ENCODE measurements at places on chromosomes 12 and 14.

DNA sequence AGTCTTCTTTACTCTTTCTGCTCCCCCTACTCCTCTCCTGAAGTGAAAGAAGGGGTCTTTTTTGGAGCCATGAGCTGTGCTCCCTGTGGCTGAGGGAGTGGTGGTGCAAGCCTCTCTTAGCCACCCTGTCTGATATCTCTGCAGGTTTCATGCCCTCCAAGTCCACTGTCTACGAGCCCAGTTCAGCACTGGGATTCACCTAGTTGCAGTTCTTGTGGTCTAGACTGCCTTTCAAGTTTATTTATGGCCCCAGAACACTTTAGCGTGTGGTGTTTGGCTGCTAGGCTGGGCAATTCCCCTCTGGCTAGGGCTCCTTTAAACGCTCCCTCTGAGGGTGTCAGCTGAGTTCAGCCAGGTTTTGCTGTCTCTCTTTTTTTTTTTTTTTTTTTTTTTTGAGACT lies 908.6 kb downstream of the TRHDE start:
- DNase-seq, result no peak

- no peak for DNase-seq
Observed at GRCh38 chr14:69917287-69917686, 38.1 kb downstream of the SMOC1 start.

GRCh38 chr14:53432378-53432802 lies 279.3 kb upstream of the DDHD1 start:
- peak; percentile 51 for DNase-seq

DNA sequence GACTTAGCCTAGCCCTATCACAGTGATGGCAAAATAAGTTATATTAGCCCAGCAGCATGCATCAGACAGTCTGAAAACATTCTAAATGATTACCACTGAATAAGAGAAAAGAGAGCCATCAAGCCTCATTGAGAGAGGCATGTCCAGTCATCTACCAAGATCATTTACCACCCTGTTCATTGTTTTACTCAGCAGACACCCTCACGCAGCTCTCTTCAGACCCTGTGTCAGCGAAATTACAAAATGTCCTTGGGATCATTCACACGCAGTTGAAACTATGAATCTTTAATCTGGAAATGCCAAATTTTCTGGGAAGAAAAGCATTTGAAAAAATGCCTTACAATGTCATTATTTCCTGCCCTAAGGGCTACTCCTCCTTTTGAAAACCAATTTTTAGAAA lies 89.5 kb downstream of the PTPRO start:
- DNase-seq, result no peak

DNA sequence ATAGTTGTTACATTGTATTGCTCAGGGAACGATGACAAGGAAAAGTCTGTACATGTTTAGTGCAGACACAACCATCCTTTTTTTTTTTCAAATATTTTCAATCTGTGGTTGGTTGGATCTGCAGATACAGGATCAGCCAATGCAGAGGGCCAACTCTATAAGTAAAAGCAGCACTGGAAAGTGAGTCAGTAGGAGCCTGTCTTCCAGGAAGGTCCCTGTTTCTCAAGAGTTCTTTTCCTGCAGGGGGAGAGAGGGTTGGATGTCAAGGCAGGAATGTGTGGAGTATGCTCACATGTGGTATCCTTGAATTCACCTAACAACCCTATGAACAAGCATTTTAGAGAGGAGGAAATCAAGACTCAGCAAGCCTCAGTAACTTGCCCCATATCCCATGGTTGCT lies 409.1 kb downstream of the NPAS3 start:
- peak; percentile 66 for DNase-seq

- no peak for DNase-seq
Observed at GRCh38 chr12:124582108-124582424, 14.7 kb upstream of the NCOR2 start.

DNA sequence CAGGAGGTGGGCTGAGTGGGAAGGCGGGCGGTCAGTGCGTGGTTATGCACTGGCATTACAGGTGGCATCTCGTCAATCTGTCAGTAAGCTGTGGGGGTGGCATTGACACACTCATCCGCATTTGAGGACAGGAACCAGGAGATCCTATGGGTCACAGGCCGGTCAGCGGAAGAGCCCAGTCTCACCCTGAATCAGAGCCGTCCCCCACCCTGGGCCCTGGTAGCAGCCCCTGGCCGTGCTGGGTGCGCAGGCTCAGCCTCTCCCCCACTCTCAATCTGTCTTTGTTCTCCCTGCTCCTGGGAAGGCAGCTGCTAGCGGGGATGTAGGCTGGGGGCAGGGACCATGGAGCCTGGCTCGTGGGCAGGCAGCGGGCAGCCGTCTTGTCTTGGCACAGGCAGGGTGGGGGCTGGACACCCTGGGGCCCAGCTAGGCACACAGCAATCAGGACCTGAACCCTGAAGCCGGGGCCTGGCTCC lies 5.1 kb downstream of the INF2 start:
- no peak for DNase-seq

DNA sequence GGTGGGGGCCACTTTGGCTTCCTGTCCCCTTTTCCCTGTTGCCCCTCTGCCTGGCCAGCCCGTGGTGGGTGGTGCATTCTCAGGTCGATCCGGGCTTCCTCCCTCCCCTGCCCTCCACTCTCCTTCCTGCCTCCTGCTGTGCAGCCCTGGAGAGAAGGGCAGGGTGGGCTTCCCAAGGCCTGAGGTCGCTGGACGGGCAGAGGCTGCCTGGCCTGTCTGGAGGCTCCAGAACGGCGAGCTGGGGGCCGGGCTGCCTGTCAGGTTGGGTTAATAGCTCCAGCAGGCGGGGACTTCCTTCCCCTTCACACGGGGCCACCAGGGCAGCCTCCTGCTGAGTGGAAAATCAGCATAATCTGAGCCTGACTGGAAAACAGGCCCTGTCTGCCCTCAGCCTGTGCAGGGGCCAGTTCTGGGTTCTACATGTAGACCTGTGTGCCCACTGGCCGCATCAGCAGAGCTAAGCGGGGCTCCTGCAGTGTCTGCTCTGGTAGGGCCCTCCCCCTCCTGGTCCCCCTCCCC lies 11.3 kb downstream of the KIF26A start:
- DNase-seq, result peak; percentile 70

DNA sequence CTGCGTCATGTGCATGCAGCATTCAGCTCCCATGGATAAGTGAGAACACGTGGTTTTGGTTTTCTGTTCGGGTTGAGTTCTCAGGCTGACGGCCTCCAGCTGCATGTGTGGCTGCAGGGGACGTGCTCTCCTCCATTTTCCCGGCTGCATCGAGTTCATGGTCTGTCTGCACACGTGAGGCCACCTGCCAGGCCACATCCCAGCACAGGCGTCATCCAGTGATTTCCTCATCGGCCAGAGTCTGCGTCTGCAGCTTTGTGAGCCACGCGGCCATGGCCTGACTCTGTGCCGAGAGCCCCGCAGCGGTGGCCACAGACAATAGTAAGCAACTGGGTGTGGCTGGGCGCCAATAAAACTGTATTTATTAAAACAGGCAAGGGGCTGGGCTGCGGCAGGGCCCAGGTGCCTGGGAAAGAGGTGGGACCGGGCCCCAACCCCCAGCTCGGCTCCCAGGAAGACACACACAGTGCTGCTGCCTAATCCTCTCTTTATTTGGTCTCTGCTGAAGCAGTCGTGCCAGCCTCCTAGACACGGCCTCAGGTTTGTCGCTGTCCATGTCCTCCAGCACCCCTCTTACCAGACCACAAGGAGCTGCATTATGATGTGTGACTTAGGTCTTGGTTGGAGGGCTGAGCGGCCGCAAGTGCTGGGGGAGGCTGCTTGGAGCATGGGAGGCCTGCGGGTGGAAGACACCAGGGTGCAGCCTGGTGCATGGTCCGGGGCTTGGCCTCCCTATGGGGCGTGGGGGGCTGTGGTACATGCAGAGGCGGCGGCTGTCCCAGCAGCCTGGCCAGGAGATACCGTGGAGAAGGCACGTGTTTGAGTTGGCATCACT lies 52.0 kb downstream of the NOC4L start:
- DNase-seq, result peak; percentile 3

- no peak for DNase-seq
Observed at GRCh38 chr14:89675590-89675989, 258.6 kb upstream of the FOXN3 start.

DNA sequence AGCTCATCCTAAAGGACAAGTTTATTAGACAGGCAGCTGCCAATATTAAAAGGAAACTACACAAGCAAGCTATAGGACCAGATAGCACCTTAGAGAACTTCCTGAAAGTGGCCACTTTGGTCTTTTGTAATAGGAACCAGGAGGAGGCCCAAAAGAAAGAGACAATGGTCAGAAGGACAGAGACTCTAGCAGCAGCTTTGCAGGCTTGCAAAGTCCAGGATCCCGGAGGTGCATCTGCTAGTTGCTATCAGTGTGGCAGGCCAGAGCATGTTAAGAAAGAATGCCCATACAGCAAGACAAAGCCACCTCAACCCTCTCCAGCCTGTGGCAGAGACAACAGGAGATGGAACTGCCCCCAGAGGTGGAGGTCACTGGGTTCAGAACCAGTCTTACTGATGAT lies 23.4 kb downstream of the APOBEC1 start:
- DNase-seq, result no peak

- peak; percentile 67 for DNase-seq
Observed at GRCh38 chr14:55388160-55388559, 23.5 kb downstream of the ATG14 start.

DNA sequence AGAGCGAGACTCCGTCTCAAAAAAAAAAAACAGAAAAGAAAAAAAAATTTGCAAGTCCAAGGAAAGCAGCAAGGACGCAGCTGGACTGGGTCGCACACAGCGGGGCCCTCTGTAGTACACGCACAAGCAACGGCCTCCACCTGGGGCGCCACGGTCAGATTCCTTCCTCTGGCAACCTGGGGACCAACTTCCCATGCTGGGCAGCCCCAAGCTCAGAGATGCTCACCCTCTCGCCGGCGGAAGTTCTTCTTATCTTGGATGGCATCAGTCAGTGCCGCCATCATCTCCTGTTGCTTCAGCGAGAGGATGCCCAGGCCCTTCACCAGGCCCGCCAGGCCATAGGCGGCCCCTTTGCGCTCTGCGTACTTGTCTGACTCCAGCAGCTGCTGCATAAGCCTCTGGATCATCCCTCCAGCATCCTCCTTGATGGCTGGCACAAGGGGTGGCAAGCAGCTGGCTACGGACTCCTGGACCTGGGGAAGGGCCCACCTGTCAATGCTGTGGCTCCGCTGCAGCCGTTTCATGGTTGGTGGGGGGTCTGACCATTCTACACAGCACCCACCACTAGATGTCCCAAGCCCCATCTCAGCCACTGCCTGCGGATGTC lies 34.5 kb upstream of the RAB35 start:
- no peak for DNase-seq

DNA sequence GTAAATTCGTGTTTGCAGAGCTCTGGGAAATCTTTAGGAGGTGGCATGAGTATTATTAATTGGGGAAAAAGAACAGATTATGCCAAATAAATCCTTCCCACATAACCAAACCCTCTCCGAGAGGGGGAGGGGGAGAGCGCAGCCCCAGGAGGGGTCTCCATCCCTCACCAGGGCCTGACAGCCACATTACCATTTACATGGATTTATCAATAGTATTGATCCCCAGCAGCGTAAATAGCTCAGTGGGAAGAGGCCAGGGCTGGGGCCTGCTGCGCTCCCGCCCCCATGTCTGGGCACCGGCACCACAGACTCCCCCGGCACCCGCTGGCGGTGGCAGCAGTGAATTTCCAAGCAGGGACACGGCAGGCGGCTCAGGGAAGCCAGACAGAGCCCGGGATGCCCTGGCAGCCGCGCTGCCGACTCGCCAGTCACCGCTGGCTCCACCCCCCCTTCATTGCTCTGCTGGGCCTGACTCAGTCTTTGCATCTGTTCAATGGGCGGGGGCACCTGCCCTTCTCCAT lies 2.4 kb downstream of the NCOR2 start:
- DNase-seq, result no peak

GRCh38 chr12:754851-755562 lies 2.6 kb downstream of the WNK1 start:
- peak; percentile 64 for DNase-seq

DNA sequence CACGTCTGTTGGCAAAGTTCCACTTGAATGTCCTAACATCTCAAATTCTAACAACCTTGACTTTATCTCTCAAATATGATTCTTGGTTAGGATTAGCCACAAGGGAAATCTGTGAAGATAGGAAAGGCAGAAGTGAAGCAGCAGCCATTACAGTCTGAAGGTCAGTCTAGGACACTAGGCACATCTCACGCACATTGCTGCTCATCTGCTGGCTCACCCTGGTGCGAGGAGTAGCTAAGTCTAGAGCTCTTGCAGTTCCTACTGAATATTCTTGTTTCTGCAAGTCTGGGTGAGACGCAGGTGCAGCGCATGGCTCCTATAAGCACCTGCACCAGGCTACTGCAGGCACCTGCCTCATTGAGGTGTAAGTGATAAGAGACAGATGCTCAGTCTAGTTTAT lies 6.4 kb upstream of the SLC25A3 start:
- DNase-seq, result no peak

DNA sequence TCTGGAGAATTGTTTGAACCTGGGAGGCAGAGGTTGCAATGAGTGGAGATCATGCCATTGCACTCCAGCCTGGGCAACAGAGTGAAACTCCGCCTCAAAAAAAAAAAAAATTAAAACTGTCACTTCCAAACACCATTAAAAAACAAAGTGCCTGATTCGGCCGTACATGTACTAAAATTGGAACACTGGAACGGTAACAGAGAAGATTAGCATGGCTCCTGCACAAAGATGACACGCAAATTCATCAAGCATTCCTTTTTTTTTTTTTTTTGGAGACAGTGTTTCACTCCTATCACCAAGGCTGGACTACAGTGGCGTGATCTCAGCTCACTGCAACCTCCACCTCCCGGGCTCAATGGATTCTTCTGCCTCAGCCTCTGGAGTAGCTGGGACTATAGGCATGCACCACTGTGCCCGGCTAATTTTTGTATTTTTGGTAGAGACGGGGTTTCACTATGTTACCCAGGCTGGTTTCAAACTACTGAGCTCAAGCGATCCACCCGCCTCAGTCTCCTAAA lies 40.2 kb upstream of the SINHCAF start:
- DNase-seq, result no peak

DNA sequence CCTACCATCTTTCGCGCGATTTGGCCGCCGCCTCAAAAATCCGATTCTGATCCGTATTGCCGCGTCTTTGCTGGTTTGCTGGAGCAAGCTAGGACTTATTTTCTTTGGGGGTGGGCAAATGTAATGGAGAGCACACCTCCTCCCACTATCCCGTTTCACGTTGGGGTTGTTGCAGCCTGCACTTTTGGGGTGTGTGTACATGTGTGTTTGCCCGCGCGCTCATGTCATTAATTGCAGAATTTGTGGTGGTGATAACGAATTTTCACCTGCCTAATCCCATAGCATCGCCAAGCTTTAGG lies 657 bp downstream of the METAP2 start:
- peak; percentile 5 for DNase-seq

DNA sequence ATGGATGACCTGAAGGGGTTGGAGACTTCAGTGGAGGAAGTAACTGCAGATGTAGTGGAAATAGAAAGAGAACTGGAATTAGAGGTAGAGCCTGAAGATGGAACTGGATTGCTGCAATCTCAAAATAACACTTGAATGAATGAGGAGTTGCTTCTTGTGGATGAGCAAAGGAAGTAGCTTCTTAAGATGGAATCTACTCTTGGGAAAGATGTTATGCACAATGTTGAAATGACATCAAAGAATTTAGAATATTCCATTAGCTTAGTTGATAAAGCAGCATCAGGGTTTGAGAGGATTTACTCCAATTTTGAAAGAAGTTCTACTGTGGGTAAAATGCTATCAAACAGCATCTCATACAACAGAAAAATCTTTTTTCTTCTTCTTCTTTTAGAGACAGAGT lies 186.4 kb upstream of the PRKD1 start:
- DNase-seq, result no peak
